CD4-positive, alpha-beta T cell treated with Interleukin-4 for 1 hour (primary cell): ENCODE measurements at places on chromosomes 6 and 20.

DNA sequence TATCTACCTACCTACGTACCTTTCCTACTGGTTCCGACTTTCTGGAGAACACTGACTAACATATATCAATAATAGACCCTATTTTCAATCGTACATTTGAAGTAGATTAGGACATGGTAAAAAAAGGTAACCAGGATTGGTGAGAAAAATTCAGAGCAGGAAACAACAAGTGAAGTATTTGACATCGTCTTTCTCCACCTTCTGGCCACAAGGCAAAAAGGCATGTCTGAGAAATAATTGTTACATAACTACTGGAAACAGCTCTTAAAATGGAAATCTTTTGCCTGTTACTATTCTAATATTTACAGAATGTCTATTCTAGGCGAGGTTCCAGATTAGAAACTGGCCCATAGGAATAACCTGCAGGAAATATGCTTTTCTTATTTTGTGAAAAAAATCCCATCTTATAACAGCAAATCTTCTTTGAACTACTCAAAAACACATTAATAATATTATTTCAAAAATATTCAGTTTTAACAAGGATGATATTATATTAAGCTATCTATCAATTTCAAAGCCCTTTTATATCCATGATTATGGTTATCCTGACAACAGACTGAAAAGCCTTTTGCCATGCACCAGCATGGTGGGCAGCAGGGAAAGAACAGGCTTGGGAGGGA, 80.8 kb downstream of the RCAN2 start:
- peak; percentile 58 for DNase-seq

DNA sequence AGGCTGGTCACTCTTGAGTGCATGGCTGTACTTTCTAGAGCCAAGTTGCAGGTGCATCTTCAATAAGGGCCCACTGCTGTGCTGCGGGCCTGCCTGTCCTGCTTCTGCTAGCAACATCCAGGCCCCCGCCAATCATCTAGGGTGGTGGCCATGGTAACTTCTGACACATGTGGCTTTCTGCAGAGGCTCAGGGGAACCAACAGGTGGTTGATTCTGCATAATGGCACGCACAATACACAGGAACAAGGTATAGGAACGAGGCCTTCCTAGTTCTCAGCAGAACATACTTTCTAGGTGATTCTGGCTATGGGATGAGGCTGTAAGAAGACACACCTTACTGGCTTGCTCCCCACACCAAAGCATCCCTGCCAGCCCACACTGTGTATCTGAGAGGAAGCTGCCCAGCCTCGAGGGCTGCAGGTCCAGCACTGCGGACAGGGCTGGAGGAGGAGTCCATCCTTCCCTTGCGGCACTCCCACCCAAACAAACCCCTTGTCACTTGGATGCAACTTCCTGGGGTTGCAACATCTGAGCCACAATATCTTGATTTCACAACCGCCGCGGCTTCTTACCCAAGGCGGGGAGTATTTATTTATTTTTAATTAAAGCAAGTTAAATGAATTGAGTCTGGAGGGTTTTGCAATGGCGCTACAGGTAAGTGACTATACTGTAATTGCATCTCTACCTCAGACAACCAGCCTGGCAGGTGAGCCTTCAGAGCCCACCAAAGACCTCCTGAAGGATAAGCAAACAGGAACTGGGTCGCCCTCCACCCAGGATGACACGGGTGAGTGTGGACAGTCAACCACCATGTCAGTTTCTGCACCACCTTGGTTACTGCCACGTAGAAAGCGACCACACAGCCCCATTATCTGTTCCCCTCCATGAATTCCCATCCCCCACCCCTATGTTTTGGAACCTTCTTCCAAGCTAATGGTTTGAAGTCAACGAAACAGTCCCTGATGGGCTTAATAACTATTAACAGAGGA, 49.6 kb downstream of the SULF2 start:
- peak; percentile 69 for DNase-seq

DNA sequence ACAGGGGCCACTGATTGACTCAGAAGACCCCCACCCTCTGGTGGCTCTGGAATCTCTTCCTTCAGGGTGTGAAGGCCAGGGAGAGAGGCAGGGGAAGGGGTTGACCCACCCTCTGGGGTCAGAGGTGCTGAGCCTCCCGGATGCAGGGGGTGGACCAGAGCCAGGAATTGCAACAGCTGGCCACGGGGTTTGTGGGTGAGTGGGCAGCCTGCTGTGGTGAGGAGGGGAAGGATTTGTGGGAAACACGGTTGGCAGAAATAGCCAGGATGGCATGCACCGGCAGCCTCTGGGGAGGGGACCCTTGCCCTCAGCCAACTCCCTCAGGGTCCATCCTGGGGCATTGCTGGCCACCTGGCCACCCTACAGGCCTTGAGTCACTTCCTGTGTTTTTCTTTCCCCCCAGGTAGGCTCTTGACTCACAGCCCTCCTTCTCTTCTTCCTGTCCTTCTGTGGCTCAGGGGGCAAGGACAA, 92.8 kb downstream of the MRPL14 start:
- no peak for DNase-seq

DNA sequence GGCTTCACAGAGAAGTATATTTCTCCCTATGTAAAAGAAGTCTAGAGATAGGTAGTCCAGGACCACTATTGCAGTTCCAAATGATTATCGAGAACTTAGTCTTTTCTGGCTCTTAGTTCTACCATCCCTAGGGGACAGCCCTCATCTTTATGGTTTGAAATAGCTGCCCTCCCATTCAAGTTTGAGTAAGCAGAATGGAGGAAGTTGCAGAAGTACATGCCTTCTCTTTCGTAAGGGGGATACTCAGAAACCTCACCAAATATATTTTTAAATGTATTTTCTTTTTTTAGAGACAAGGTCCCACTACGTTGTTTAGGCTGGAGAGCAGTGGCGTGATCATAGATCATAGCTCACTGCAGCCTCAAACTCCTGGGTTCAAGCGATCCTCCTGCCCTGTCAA, 236.8 kb upstream of the RREB1 start:
- no peak for DNase-seq

- no peak for DNase-seq
Observed at GRCh38 chr6:98416027-98416426, 418.3 kb upstream of the POU3F2 start.

- no peak for DNase-seq
Observed at GRCh38 chr6:154494592-154495311, 15.7 kb downstream of the CNKSR3 start.

- DNase-seq: no peak
Observed at GRCh38 chr6:44503471-44503870, 116.0 kb downstream of the CDC5L start.

DNA sequence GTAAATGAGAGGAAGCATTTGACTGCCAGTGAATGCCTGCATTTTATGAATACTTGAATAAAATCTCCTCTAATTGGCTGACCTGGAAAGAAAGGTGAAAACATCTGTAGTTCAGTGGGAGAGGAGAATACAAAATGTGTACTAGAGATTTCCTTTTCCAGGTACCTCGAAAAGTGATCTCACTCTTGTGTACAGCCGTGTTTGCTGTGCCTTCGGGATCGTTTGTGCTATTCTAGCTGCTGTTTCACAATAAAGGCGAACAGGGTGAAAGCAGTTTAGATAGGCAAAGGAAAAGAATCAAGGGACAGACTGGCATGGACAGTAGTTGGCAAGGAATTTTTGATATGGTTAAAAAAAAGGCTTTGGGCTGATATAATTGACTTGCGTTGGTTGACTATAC, 112.3 kb downstream of the ARID1B start:
- DNase-seq: no peak

- DNase-seq: no peak
Observed at GRCh38 chr6:98824902-98825599, 9.3 kb upstream of the POU3F2 start.

DNA sequence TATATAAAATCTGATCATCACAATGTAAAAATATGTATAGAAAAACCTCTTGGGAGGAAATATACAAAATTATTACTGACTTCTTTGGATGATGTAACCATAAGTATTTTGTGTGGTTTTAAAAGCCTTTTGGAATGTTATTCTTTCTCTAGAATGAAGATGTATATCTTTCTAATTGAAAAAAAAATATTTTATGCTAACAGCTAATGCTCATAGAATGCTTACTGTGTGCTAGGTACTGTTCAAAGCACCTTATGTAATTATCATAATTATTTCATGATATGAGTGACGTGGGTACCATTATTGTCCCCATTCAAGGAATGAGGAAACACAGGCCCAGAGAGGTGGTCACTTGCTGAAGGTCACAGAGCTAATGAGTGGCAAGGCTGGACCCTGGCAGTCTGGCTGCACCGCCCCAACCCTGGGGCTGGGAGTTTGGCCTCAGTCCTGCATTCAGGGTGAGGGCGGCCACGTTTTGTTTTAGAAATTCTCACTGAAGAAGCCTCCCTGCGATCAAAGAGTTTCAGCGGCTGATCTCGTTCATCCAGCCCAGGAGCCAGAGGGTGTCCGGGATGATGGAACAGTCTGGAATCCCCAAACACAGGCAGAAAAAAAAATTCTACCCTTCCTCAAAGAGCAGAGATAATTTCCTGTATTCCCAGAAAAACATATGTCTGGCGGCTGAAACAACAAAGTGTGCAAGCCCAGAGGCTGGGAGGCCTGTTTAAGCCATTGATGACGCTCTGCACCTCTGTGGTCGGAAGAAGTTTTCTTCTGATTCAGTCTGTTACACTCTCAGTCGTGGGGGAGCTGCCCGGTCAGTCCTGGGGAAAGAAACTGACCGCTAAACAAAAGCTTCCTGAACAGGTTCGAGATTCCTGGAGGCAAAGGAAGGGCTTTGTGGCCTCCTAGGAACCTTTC, 37.3 kb downstream of the TFEB start:
- no peak for DNase-seq

DNA sequence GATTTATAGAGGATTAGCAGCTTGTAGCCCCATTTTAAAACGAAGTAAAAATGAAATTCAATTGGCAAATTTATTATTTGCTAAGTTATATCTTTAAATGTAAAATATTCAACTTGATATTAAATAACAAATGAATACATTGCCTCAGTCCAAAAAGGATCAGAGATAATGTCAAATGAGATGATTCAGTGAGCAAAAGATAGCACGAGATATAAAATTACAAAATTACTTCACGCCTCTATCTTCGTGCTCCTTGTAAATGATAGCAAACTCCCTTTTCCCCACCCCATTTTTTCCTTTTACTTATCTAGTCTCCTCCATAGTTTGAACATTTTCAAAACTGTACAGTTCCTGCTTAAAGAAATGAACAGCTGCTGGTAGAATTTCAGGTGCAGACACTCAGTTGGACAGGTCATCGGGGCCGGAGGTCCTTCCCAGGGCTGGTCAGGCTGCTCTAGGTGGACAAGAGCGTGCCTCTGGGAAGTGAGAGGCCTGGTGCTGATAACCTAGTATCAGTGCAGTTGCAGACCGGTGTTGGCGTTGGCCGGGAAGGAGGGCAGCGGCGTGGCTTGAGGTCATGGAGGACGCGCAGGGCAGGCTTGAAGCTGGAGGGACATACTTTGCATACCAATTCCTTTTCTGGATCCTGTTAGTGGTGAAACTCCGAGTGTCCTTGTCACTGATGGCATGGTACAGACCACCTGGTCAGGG, 83.9 kb downstream of the CDC5L start:
- DNase-seq: no peak

- no peak for DNase-seq
Observed at GRCh38 chr6:26534681-26535465, 3.3 kb upstream of the HMGN4 start.

DNA sequence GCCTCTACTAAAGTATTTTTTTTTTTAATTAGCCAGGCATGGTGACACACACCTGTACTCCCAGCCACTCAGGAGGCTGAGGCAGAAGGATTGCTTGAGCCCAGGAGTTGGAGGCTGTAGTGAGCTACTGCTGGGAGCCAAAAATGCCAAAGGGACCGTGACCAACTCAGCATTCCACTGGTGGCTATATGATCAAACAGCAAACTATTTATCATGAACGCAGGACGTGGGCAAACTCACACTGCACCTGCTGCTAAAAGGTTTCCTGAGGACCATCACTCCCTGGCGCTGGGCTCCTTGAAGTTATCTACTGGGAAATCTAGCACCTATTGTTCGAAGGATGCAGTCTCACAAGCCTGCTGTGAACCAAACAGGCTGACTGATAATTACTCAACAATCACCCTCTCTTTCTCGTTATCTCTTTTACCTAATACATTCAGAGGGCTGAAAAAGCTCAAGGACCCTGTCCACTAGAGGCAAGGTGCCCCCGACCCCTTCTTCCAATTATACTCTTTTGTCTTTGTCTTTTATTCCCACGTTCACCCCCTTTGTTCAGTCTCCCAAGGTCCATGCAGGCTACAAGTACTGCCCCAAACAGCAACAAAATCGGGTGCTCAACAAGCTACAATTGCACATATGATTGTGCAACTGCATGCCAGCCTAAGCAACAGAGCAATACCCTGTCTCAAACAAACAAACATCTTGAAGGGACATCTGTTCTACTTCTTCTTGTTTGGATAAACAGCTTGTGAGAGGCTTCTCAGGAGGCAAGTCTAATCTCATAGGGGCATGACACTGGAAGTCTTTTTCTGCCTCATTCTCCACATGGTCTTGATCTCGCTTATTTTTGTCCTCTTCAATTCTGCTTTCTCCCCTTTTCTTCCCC, 47.7 kb upstream of the PLN start:
- DNase-seq: no peak

DNA sequence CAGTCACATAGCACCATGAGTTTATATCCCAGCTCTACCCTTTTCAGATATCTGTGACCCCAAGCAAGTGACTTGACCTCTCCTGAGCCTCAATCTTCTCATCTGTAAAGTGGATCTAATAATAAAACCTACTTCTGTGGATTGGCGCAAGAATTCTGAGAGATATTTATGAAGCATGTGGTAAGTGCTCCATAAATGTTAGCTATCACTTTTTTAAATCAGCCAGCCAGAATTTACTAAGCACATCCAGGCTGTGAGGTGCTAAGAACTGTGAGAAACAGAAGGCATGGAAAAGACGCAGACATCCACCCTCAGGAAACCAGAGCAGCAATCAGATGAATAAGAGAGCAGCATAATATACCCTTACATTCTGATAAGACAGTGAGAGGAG, 862 bp downstream of the C20orf96 start:
- no peak for DNase-seq

DNA sequence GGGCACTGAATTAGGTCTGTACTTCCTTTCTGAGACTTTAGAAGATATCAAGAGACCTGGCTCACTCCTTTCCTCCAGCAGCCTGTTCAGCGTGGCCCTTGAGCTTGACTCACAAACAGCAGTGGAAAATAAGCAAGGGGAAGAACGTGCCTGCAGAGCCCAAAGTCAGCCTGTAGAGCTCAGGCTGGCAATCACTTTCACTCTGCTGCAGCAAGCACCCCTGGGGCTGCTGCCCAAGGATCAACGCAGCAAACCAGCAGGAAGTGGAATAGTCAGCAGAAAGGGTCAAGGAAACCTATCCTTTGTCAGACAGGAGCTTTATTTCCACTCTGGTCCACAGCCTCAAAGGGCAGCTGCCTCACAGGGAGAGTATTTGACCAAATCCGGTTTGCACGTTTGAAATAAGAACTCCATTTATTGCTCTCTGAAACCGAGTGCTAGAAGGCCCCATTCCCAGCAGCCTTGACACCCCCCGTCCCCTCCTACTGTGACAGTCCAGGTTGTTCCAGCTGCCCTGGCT, 77.4 kb downstream of the PRDM1 start:
- DNase-seq: peak; percentile 61

DNA sequence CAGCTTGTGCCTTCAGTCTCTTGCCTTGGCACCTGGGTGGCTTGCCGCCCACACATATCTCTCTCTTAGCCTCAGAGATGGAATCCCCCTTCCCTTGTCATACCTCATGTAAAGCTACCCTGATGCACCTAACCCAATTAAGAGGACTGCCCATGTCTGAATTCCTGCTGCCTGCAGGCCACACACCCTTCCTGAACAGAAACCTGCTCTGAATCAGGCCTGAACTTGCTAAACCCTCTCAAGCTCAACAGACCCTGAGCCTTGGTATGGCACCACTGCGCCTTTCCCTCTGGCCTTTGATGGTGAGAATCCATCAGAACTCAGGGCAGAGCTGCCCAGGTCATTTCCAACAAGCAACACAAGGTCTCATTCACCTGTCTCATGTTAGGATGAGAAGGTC, 5.2 kb downstream of the RAET1G start:
- DNase-seq: no peak
